ENCODE measurements at places on chromosomes 1 and 21. TPM values are rescaled to one million over a fixed set of nuclear protein-coding genes. Genes with fewer than 3 reads are reported as not detected.

The RNU1-1 gene
- total RNA-seq: 2,156 TPM

The FAM78B gene
- total RNA-seq: 0.86 TPM

The MTMR11 gene
- 12.9 TPM for total RNA-seq

The PALMD gene
- not detected for total RNA-seq

The MIA3 gene
- 59.2 TPM for total RNA-seq

The GUCA2A gene
- not detected for total RNA-seq

The STUM gene
- total RNA-seq: not detected

The LORICRIN gene
- total RNA-seq: not detected

The KRTAP7-1 gene
- not detected for total RNA-seq

The LCE1C gene
- total RNA-seq: not detected

The RIPPLY3 gene
- not detected for total RNA-seq

The SPRR1A gene
- total RNA-seq: not detected

The CR1L gene
- not detected for total RNA-seq

The LCE2B gene
- total RNA-seq: not detected

The TRPM2 gene
- 35.6 TPM for total RNA-seq

The PLPPR4 gene
- not detected for total RNA-seq

The CCDC27 gene
- not detected for total RNA-seq

The MFAP2 gene
- not detected for total RNA-seq

The SLC30A10 gene
- not detected for total RNA-seq

The IFFO2 gene
- 20.6 TPM for total RNA-seq

The KPNA6 gene
- total RNA-seq: 73.6 TPM

The HENMT1 gene
- total RNA-seq: 17.8 TPM

The AMY2B gene
- total RNA-seq: 7.1 TPM

The AZIN2 gene
- 5.1 TPM for total RNA-seq

The C1orf21 gene
- 5.8 TPM for total RNA-seq

The SWT1 gene
- 3.5 TPM for total RNA-seq

The CLCN6 gene
- 15.2 TPM for total RNA-seq

The AMY1C gene
- not detected for total RNA-seq

The CACNA1S gene
- total RNA-seq: not detected

The RGS18 gene
- 0.20 TPM for total RNA-seq

The OR2T2 gene
- total RNA-seq: not detected

The CELA3A gene
- total RNA-seq: not detected

The CLSTN1 gene
- total RNA-seq: 103 TPM

The TFAP2E gene
- 0.42 TPM for total RNA-seq

The PGLYRP3 gene
- not detected for total RNA-seq

The LCE1D gene
- total RNA-seq: not detected

The SERPINC1 gene
- total RNA-seq: not detected

The KIF26B gene
- not detected for total RNA-seq

The CD52 gene
- 1,323 TPM for total RNA-seq

The SLC5A3 gene
- total RNA-seq: 46.8 TPM

The CLCA4 gene
- total RNA-seq: not detected

The MEF2D gene
- total RNA-seq: 53.7 TPM

The FAM163A gene
- total RNA-seq: not detected

The ACTL8 gene
- not detected for total RNA-seq

The MRTO4 gene
- total RNA-seq: 51.0 TPM

The NCF2 gene
- 25.8 TPM for total RNA-seq
